Transverse colon (tissue), 4 donors: ENCODE measurements at places on chromosomes 3 and 15. TPM values are rescaled to one million over a fixed set of nuclear protein-coding genes. Genes with fewer than 3 reads are reported as not detected.

Gene RTP1
- not detected for total RNA-seq

- DNase-seq: peak; percentile 63
Measured at GRCh38 chr15:76147906-76148570, 88.3 kb downstream of the TMEM266 start.

DNA sequence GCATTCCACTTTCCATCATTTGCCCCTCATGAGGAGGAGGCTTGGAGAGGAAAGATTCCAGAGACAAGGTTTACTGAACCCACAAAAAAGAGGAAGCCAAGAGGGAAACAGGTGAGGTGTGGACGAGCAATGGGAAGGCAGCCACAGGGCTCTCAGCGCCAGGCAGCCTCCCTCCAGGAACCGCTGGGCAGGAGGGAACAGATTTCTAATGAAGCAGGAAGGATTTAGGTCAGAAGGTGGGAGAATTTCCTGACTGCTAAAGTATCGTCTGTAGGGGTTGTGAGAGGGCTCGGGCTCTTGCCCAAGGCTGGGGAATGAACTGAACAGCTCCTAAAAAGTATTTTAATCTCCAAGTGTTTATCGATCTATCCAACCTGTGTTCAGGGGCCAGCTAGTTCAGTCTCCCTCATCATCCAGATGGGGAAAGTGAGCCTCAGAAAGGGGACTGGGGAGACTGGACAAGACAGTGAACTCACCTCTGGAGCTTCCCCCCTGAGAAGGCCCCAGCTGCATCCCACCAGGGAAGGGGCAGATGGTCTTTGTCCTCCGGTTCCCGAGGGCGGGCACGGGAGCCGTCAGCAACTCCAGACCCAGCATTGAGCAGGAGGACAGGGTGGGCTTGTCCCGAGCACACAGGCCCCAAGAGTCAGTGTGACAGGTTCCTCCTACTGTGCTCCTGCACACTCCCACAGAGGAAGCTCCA, 10.5 kb downstream of the LOXL1 start:
- no peak for DNase-seq

DNA sequence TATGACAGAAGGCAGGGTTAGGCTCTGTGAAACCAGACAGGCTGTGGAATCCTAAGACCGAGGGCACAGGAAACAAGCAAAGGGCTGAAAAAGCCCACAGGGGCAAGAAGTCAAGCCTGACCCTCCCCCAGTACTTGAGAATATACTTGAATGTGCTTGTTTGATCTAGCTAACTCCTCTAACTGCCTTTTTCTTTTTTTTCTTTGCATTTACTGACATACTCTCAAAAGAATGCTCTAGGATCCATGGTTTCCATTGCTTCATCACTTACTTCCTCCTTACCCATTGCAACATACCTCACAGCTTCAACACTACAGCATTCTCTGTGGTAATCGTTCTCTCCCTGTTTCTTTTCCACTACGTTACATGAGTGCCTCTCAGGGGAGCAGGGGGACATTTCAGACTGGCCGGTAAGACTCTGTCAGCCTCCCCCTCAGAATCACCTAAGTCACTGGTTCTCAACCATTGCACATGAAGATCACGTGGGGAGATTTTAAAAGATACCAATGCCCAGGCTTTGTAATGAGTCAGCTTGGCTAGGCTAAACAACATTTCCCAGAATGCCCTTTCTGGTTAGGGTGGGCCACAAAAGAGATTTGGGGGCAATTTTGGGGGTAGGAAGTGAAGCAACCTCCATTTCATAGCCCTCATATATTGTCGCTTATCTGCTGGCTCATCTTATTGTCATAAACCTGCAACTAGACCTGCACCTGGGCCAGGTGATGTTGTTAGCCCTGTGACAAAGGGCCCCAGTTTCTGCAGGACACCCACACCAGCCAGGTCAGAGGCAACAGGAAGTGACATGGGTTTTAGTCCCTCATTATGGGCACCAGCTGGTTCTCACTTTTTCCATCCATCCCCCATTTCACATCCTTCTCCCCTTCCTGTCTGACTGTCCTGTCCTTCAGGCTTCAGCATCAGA, 24.6 kb upstream of the RSL24D1 start:
- DNase-seq: no peak

Gene DUOX2
- total RNA-seq: 23.8 TPM

DNA sequence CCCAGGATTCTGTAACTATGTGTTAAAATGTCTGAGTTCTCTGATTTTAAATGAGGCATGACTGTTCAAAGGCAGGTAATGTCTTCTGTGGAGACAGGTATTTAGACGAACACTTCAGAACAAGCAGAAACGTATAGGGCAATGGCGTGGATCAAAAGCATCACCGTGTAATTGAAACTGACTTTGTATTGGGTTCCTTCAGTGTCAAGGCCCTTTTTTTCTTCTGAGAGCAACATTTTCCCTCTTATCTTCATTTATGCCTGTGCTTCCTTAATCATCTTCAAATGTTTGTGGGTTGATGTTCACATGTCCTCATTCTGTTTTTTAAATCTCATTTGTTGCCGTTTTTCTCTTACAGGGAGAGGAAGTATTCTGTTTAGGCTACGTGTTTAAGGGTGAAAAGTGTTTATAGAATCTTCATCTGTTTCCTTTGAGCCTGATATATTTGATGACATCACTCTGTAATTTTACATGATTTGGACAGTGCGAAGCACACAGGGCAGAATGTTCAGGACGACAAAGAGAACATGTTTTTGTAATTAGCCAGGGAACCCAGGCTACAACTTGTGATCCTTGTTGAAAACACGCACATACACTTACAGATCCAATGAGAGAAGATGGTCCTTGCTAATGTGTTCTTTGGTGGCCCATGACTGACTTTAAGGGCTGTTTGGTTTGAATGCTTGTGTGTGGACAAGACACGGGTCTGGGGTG, 196.0 kb downstream of the LRTM1 start:
- no peak for DNase-seq

GRCh38 chr3:66609660-66610561, 109.1 kb upstream of the LRIG1 start:
- DNase-seq: no peak

Gene HYAL3
- total RNA-seq: 1.2 TPM

- DNase-seq: peak; percentile 50
Measured at GRCh38 chr3:98657457-98657856, 64.0 kb upstream of the CPOX start.

Gene FAM81A
- 4.6 TPM for total RNA-seq

- no peak for DNase-seq
Measured at GRCh38 chr3:180898572-180898971, 13.9 kb upstream of the FXR1 start.

Gene DOCK3
- total RNA-seq: 0.60 TPM

DNA sequence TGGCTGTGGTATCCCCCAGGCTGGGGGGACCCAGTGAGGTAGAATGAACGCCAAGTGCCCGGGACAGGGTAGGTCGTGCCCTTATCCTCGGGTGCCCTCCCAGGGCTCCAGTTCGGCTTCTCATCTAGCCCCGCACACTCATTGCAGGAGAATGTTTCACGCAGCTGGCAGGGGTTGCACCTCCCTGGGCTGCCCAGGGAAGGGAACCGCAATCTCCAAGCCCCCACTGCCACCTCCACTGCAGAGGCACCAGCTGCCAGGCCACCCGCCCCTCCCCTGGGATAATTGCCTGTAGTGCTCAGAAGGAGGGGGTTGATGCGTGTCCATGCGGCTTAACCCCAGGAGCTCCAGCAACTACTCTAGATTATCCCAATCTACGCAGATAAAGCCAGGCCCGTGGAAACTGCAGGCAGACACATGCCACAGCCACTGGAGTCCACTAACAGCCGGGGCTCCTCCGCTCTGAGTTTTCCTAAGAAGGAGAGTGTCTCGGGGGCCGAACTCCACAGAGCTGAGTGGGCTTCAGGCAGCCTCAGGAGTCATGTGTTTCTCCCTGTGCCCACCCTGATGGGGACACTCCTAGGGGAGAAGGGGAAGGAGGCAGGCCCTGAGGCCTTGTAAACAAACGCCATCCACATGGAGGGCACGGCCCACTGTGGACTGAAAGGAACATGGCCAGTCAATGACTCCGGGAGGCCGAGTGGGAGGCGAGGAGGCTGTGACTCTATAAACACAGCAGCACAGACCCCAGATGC, 137.2 kb upstream of the IQSEC1 start:
- no peak for DNase-seq

- no peak for DNase-seq
Measured at GRCh38 chr3:114660124-114660523, 366.3 kb downstream of the TIGIT start.
